ENCODE measurements at places on chromosomes 4 and X.
A peak's percentile ranks its signal among the peaks of the same experiment; 100 is the strongest.

- H3K4me1 ChIP-seq = no peaks in the 10 kb centered on the region
- no peak overlapping the region for H3K4me3 ChIP-seq
- DNase-seq = no peak
- no peaks in the 10 kb centered on the region for H3K36me3 ChIP-seq
- H3K27ac ChIP-seq = no peak overlapping the region
Observed at GRCh38 chrX:57417827-57418226, 131.3 kb downstream of the FAAH2 start.

GRCh38 chrX:136577552-136577951 is 45.5 kb downstream of the VGLL1 start:
- H3K36me3 ChIP-seq = no peaks in the 10 kb centered on the region
- no peak for DNase-seq
- no peaks in the 10 kb centered on the region for H3K27me3 ChIP-seq
- no peaks in the 10 kb centered on the region for H3K4me1 ChIP-seq
- H3K27ac ChIP-seq = no peak overlapping the region

GRCh38 chr4:126298271-126298670 is 983.5 kb downstream of the FAT4 start:
- H3K4me1 ChIP-seq = no peaks in the 10 kb centered on the region
- no peaks in the 10 kb centered on the region for H3K36me3 ChIP-seq
- DNase-seq = no peak
- H3K4me3 ChIP-seq = no peak overlapping the region
- no peaks in the 10 kb centered on the region for H3K27me3 ChIP-seq

DNA sequence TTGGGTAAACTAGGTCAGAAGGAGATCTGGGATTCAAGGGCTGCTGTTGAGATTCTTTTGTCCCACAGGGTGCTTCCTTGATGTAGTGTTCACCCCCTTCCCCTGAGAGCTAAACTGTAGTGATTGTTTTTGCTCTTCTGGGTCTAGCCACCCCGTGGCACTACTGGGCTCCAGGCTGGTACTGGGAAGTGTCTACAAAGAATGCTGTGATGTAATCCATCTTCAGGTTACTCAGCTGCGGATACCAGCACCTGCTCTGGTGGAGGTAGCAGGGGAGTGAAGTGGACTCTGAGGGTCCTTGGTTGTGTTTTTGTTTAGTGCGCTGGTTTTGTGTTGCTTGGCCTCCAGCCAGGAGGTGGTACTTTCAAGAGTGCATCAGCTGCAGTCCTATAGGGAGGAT is 365.5 kb downstream of the ZNF674 start:
- no peaks in the 10 kb centered on the region for H3K36me3 ChIP-seq
- no peaks in the 10 kb centered on the region for H3K27me3 ChIP-seq
- H3K4me3 ChIP-seq = no peak overlapping the region

DNA sequence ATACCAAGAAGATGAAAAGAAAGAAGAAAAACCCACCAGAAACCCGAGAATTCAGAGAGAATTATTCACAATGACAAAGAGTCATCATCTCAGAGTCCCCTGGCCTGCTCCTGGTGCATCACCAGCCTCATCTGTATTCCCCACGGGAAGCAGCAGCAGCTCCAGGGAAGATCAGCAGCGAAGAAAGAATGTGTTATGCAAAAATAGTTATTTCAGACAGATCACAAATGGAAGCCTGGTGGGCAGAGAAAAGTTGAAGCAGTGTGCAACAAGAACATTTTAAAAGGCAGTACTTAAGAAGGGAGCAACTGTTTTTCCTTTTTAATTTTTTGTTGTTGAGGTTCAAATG is 189.2 kb downstream of the PPP3CA start:
- H3K4me3 ChIP-seq = no peak overlapping the region
- no peak for DNase-seq
- H3K4me1 ChIP-seq = peaks cover 16% of the 10 kb centered on the region
- no peaks in the 10 kb centered on the region for H3K27me3 ChIP-seq
- no peak overlapping the region for H3K27ac ChIP-seq

DNA sequence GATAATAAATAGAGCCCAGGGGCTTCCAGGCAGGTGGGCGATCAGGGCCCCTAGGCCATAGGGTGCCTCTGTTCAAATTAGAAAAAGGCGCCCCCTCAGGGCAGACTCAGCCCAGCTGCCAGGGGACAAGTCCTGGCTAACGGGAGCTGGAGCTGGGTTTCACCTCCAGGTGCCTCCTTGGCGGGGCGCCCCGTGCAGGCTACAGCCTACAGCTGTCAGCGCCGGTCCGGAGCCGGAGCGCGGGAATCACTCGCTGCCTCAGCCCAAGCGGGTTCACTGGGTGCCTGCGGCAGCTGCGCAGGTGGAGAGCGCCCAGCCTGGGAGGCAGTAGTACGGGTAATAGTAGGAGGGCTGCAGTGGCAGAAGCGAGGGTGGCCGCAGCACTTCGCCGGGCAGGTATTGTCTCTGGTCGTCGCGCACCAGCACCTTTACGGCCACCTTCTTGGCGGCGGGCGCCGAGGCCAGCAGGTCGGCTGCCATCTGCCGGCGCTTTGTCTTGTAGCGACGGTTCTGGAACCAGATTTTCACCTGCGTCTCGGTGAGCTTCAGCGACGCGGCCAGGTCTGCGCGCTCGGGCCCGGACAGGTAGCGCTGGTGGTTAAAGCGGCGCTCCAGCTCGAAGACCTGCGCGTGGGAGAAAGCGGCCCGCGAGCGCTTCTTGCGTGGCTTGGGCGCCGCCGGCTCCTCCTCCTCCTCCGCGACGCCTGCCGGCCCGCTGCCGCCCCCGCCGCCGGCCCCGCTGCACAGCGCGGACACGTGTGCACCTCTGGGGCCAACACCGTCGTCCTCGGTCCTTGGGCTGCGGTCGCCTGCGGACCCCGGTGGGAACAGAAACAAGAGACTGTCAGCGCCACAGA is 2.4 kb downstream of the NKX3-2 start:
- H3K27ac ChIP-seq = no peak overlapping the region
- H3K27me3 ChIP-seq = peaks cover 86% of the 10 kb centered on the region
- DNase-seq = peak; percentile 71

GRCh38 chrX:39301036-39301435 is 499.8 kb downstream of the MID1IP1 start:
- no peak overlapping the region for H3K4me3 ChIP-seq
- no peaks in the 10 kb centered on the region for H3K36me3 ChIP-seq
- H3K27me3 ChIP-seq = no peaks in the 10 kb centered on the region
- DNase-seq = no peak

GRCh38 chr4:144347121-144347520 is 206.6 kb upstream of the GYPA start:
- H3K27me3 ChIP-seq = no peaks in the 10 kb centered on the region
- no peak overlapping the region for H3K4me3 ChIP-seq
- H3K4me1 ChIP-seq = peaks cover 14% of the 10 kb centered on the region
- no peak overlapping the region for H3K27ac ChIP-seq

DNA sequence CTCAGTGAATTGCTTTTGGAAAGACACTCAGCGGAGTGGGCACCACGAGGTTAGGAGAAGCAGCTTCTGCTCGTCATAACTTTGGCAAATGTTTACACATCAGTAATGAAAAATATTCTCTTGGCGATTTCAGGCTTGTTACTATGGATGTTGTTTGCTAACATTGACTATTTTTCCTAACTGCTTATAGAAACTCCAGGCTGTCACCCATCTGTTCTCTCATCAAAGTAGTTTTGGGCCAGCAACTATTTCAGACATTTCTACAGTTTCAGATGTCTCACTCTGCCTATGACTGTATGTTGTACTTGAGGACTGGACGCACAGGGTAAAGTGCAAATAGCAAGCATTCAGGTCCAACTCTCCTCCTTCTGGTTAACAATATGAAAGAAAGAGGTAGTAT is 346.7 kb downstream of the TRIML1 start:
- no peaks in the 10 kb centered on the region for H3K4me1 ChIP-seq
- peaks cover 43% of the 10 kb centered on the region for H3K27me3 ChIP-seq
- no peak overlapping the region for H3K4me3 ChIP-seq

GRCh38 chr4:180304321-180304720 is 1938.9 kb upstream of the TENM3 start:
- peaks cover 2% of the 10 kb centered on the region for H3K27me3 ChIP-seq
- no peak for DNase-seq
- peaks cover 4% of the 10 kb centered on the region for H3K4me1 ChIP-seq
- no peak overlapping the region for H3K4me3 ChIP-seq
- no peak overlapping the region for H3K27ac ChIP-seq

DNA sequence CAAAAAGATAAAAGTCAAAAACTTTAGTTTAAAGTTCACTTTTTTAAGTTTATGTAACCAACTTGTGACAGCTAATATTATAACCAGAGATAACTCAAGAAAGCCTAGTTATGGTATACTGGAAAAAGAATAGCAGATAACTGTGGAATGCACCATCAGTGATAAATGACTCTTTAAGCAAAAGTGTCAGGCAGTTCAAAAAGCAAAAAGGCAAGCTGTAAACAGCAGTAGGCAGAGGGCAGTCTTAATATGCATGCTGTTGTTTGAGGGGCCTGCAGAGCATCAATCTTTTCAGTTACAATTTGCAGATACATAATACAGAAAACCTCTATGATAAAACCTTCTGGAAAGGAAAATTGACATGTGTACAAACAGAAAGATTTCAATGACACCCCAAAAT is 81.8 kb upstream of the JADE1 start:
- no peaks in the 10 kb centered on the region for H3K27me3 ChIP-seq
- H3K27ac ChIP-seq = no peak overlapping the region
- DNase-seq = no peak
- no peak overlapping the region for H3K4me3 ChIP-seq

- no peaks in the 10 kb centered on the region for H3K4me1 ChIP-seq
- no peak overlapping the region for H3K4me3 ChIP-seq
- peaks cover 16% of the 10 kb centered on the region for H3K36me3 ChIP-seq
- no peaks in the 10 kb centered on the region for H3K27me3 ChIP-seq
Observed at GRCh38 chr4:128299848-128300247, 12.2 kb upstream of the PGRMC2 start.

DNA sequence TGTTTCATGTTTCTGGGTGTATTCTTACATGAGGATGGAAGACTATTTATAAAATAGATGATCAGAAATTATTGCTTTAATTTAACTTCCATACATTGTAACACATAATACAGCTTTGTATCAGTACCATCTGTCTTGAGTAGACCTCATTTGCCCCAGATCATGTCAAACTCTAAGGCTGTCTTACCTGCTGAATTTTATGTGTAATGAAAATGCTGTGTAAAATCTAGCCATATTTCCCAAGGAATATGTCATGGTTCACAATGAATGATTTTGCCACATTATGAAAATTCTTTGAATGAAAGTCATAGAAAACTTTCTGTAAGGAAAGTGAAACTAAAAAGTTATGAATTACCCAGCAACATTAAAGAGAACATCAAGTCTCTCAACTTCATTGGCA is 7.4 kb downstream of the BDH2 start:
- peaks cover 31% of the 10 kb centered on the region for H3K36me3 ChIP-seq
- no peak overlapping the region for H3K4me3 ChIP-seq
- H3K27ac ChIP-seq = no peak overlapping the region
- no peak for DNase-seq

DNA sequence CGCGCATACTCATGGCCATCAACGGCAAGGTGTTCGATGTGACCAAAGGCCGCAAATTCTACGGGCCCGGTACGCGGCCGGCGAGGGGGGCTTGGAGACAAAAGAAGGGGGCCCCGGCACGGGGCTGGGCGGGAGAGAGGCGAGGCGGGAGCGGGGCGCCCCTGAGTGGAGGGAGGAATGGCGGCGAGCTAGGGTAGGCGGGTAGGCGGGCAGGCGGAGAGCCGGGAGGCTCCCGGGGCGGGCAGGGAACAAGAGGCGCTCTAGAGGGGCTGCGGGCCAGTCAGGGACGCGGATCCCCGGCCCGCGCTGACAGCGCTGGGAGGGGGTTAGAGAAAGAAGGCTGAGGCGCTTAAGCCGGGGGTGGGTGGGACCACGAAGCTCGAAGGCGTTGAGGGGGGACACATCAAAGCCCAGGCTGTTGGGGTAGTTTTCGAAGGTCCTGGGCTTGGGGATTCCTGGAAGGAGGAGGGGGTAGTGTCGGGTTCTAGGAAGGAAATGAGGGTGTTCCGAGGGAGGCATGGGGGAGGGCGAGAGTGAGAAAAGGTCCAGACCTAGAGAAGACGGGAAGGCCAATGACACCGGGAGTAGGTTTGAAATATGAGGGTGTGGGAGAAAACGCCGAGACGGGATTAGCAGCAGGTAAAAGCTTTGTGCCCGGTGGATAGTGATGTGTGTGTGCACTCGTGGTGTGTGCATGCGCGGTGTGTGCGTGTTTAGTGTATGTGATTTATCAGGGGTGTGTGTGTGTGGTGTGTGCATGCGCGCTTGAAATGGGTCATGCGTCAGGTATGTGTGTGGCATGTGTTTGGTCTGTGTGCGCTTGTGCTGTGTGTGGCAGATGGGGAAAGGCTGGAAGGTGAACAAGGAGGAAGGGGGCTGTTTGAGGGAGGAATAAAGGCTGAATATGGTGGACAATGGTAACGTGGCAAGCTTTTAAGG is 807 bp downstream of the PGRMC1 start:
- peaks cover 28% of the 10 kb centered on the region for H3K4me1 ChIP-seq
- peak; percentile 72 for DNase-seq
- peak overlapping the region; percentile 94 for H3K4me3 ChIP-seq

- H3K4me1 ChIP-seq = peaks cover 8% of the 10 kb centered on the region
- peak overlapping the region; percentile 95 for H3K27ac ChIP-seq
- no peaks in the 10 kb centered on the region for H3K36me3 ChIP-seq
- DNase-seq = no peak
Observed at GRCh38 chr4:40909363-40909876, 159.7 kb downstream of the NSUN7 start.

DNA sequence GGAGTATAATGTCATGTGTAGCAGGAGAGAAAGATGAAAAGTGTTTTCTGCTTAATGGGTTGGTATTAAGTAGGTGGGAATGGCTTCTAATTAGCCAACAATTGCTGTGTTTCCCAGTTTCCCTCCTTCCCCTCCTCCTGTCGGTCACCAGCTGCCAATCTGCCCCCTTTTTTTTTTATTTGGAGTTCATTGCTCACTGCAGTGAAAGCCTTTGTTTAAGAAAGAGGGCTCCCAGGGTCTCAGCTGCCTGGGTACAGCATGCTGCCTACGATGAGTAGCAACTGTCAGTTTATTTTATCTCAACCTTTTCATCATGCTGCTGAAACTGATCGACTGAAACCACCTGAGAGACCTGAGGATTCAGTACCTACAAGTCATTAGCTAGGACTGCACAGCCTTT is 149.0 kb downstream of the POU4F2 start:
- no peak overlapping the region for H3K27ac ChIP-seq
- no peak for DNase-seq
- no peaks in the 10 kb centered on the region for H3K36me3 ChIP-seq
- no peak overlapping the region for H3K4me3 ChIP-seq
- H3K27me3 ChIP-seq = no peaks in the 10 kb centered on the region

- no peaks in the 10 kb centered on the region for H3K27me3 ChIP-seq
- no peak overlapping the region for H3K4me3 ChIP-seq
- no peak overlapping the region for H3K27ac ChIP-seq
- H3K4me1 ChIP-seq = no peaks in the 10 kb centered on the region
Observed at GRCh38 chr4:186875476-186875875, 151.8 kb upstream of the FAT1 start.

DNA sequence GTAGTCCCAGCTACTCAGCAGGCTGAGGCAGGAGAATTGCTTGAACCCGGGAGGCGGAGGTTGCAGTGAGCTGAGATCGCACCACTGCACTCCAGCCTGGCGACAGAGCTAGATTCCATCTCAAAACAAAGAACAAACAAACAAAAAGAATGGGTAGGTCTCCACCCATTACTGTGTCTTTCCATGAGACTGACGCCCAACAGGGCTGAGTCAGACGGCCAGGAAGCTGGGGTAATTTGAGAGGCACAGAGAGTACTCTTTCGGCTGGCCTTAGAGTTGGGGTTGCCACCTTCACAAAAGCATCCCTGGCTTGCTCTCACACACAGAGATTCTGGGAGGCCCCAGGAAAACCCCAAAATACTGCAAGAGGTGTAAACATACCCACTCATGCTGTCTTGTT is 72.0 kb upstream of the DHRSX start:
- H3K4me1 ChIP-seq = peaks cover 6% of the 10 kb centered on the region
- no peak overlapping the region for H3K27ac ChIP-seq
- no peak overlapping the region for H3K4me3 ChIP-seq
- no peaks in the 10 kb centered on the region for H3K27me3 ChIP-seq
- H3K36me3 ChIP-seq = no peaks in the 10 kb centered on the region

Data from type B pancreatic cell (in vitro differentiated cells).